Amygdala (tissue), 56 donors: ENCODE measurements at places on chromosomes 7 and 10.

GRCh38 chr7:1977876-1978441 lies 254.8 kb downstream of the MAD1L1 start:
- no peak for DNase-seq

GRCh38 chr7:36765605-36766004 lies 41.3 kb upstream of the AOAH start:
- DNase-seq: no peak

DNA sequence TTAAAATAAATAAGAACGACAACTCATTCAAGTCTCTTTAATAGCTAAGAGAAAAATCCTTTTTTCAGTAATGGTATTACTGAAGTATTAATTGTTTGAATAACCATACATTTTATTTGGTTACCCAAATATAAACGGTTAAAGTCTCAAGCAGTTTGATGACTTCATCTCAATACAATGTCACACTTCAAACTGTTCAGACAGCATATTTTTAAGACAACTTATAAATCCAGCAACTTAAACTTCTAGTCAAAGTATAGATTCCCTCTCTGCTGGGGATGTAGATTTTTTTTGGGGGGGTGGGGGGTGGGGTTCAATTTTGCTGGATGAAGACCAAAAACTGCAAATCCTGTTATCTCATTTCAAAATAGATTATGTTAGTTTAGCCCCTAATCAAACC lies 42.0 kb downstream of the GNA12 start:
- no peak for DNase-seq

- DNase-seq: no peak
Measured at GRCh38 chr10:130453036-130453720, 317.0 kb downstream of the GLRX3 start.

DNA sequence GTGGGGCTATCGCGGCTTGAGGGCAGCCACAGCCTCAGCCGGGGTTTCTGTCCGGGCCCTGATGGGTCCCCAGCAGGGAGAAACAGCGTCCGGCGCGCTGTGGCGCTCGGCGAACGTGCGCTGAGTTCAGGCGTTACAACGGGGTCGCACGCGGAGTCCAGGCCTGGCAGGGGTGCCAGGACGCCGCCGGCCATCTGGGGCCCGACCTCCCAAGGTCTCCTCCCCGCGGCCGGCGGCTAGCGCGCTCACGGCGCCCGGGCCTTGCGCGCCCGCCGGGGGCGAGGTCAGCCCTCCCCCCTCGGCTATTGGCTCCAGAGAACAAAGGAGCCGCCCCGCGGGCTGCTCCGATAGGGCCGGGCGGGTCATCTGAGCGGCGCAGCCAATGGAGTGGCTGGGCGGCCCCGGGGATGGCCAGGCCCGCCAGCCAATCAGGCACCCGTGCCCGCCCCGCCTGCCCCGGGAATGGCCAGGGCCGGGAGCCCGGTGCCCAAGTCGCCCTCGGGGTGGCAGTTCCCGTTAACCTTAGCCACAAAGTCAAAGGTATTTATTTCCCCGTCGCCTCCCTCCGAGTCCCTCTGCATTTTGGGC lies at the start of gene ZNF775:
ZNF775 (plus strand) TSS at position 478 of the 588 bp plus-strand sequence. CDS start 9,141 bp downstream, outside the sequence.
- DNase-seq: peak; percentile 90

GRCh38 chr7:24346716-24347115 lies 62.7 kb downstream of the NPY start:
- no peak for DNase-seq

GRCh38 chr10:126341491-126341890 lies 46.8 kb downstream of the ADAM12 start:
- DNase-seq: no peak

DNA sequence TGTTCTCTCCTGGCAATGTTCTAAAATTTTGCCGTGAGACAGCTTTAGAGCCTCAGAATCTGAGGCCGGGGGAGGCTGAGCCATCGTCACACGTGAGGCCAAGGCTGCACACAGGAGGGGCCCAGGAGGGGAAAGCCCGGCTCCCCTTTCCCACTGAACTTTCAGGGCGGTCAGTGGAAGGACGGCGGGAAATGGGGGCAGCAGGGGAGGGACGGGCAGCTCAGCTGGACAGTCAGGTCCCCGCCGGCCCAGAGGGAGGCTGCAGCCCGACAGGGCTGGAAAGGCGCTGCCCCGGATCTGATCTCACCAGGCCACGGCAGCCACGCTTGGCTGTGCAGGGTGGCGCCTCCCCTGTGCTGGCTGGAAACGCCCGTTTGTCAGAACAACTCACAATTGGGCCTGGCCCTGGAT lies 43.3 kb upstream of the ADGRA1 start:
- DNase-seq: no peak

GRCh38 chr10:101778781-101779543 lies 3.0 kb upstream of the FGF8 start:
- DNase-seq: no peak

GRCh38 chr10:133403784-133404183 lies 9.8 kb downstream of the MTG1 start:
- DNase-seq: no peak

DNA sequence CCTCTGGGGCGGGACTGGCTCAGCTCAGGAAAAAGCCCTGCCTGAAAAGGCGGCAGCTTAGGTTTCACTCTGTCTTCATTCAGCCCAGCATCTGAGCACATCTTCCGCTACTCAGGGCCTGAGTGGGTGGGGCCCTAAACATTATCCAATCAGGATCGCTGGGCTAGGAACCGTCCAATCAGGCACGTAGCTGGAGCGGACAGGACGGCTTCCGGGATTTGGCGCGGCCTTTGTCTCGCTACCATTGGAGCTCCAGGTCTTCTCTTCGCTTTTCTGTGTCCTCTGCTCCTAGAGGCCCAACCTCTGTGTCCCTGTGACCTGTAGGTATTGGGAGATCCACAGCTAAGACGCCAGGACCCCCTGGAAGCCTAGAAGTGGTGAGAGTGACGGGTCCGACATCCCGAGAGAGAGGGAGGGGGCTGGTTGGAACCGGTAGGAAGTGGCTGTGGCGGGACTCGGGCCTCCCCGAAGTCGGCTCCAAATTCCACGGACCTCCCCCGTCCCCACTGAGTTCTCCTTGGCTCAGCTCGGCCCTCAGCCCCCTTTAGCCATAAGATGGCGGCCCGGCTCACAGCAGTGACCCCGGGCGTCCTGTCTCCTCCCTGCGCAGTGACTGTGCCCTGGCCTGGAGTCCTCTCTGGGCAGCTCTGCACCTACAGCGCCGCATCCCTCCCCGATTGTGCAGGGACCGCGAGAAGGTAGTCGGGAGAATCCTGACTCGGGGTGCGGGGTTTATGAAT lies 99.1 kb downstream of the ZNF680 start:
- DNase-seq: peak; percentile 47

DNA sequence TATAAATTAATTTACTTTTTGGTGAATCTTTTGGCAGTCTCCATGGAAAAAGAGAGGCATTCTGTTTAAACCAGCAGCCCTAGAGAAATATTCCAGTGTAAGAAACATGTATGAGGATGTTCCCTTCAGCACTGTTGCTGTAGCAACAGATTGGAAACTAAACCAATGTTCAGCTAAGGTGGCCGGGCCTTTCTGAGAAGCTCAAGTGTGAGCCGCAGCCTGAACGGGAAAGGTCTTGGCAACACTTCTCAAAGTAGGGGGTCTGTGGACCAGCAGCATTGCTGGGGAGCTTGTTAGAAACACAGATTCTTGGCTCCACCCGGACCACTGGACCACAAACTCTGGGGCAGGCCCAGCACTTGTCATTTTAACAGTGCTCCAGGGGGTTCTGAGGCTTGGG lies 36.2 kb downstream of the RAMP3 start:
- no peak for DNase-seq

- no peak for DNase-seq
Measured at GRCh38 chr10:24849051-24849450, 103.4 kb downstream of the PRTFDC1 start.

DNA sequence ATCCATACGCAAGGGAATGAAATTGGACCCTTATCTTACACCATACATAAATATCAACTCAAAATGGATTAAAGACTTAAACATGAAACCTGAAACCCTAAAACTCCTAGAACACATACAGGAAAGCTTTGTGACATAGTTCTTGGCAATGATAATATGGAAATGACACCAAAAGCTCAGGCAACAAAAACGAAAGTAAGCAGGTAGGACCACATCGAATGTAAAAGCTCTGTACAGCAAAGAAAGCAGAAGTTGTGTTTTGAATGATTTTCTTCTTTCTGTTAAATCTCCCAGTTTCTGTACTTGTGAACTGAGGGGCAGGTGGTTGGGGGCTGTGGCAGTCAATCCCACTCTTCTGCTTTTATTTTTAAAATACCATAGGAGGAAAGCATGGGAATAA lies 368.4 kb upstream of the PODXL start:
- no peak for DNase-seq

DNA sequence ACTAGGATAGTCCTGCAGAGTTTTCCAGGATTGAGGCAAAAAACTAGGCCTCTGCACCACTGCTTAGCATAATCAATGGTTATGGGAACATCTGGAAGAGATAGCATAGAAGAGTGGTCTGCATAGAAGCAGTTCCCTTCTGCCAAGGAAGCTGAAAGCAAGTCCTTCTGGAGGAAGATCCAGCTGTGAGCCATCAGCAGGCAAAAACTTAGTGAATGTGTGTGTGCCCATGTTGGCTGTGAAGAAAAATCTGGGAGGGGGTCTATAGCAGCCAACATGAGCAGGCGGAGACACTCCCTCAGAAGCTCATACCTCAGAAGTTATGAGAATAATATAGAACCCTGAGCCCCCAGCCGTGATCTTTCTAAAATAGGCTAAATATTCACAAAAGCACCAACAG lies 228.1 kb upstream of the STEAP1 start:
- no peak for DNase-seq
